NCI-H1105 (cell line): ENCODE measurements at places on chromosomes 5 and 9.

DNA sequence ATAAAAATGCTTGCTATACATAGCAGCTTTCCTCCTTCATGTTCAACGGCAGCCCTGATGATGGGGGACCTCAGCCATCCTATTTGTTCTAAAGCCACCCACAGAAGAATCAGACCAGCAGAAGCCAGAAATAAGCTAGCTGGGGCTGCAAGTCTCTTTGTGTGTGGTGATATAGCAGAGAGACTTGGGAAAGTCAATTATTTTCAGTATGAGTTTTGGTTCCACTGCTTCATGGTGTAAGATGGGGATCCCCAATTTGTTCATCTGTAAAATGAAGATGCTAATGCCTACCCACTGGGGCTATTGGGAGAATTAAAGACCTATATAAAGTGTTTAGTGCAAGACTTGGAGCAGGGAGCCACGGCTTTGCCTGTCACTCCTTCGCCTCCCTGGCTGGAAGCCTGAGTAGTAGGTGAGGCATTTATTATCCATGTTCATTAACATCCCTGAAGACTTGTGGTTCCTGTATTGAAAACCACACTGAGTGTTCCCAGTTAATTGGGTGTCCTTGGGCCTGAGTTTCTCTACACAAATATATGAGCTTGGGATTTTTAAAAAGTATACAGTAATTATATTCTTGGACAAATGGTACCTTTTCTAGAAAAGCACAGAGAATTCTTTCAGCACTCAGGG lies 210.1 kb upstream of the SLC24A2 start:
- no peak for DNase-seq

DNA sequence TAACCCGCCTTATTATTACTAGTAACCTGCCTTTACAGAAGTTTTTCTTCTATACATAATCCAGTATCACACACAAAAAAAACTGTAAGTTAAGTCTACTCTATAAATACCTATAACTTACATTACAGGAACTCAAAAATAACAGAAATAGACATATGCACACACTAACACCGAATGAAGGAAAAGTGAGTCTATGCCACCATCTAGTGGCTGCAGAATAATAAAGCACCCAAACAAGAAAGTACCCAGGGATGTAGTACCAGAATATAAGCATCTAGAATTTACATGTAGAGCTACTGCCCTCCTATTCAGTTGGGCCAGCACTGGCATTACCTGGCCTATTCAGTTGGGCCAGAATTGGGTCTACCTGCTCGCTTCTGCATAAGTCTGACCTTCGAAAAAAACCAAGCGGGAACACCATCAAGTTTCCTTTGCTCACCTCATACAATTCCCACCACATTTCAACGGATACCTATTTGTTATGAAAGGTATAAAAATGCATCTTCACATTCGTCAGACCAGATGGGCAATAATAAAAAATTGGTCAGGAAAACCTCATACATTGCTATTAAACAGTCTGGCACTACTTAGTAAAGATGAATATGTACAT lies 4.0 kb upstream of the NIPSNAP3A start:
- DNase-seq = peak; percentile 26

GRCh38 chr9:14389146-14389545 lies 75.2 kb upstream of the NFIB start:
- DNase-seq = no peak

GRCh38 chr9:34475097-34475496 lies 16.5 kb downstream of the DNAI1 start:
- DNase-seq = no peak

DNA sequence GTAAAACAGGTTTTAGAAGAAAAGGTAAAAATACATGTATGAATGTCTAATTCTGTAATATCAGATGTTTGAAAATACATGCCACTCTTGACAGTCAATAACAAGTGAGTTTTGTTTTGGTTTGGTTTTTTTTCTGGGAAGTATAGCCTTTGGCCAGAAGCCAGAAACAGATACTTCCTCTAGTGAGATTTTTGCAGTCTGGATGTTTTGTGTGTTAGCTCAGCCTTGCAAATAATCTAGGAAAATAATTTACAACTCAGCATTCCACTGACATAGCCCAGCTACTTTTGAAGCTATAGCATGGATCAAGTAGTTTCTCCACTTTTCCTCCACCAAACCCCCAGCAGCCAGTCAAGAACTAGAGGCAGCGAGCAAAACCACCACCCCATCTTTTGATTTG lies 56.7 kb downstream of the SLC1A1 start:
- no peak for DNase-seq

DNA sequence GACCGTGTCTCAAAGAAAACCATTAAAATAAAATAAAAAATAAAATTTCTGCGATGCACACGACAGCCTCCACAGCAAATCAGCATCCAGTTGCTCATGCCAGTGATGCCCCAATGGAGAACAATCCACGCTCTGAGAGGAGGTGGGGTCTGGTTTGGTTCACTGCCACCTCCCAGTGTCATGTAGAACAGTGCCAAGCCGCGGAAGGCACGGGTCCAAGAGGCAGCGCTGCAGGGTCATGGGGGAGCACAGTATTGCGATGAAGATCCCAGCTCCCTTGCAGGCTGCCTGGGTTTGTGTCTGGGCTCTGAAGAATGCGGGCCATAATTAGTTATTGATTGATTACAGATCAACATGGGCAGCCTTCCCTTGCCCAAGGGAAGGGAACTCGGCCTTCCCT lies 6.1 kb upstream of the CACFD1 start:
- DNase-seq = no peak

GRCh38 chr5:65479527-65479926 lies 2.2 kb downstream of the ADAMTS6 start:
- no peak for DNase-seq

DNA sequence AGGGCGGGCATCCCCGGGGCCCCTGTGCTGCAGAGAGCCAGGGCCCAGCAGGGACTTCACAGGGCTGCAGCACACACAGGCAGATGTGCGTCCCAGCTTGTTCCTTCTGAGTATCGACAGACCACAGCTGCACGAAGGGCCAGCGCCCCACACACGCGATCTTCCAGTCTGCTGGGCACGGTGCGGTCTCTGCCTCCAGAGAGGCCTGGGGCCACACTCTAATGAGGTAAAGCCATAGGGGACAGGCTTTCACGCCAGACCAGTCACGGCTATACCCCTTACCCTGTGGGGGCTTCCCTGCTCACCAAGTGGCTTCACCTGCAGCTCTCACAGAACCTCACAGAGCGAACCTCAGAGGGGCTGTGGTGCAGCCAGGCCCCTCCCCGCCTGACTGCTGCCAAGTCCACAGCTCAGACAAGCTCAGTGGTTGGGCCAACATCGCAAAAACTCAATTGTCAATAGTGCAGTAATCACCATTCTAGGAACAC lies 82.2 kb downstream of the SHB start:
- DNase-seq = no peak

GRCh38 chr9:70044490-70045307 lies 1.1 kb downstream of the MAMDC2 start:
- DNase-seq = no peak

- no peak for DNase-seq
Measured at GRCh38 chr5:60700416-60700757, 421 bp upstream of the DEPDC1B start.

GRCh38 chr5:155732587-155733376 lies 594.2 kb upstream of the SGCD start:
- no peak for DNase-seq

GRCh38 chr9:100167915-100168654 lies 69.0 kb downstream of the INVS start:
- DNase-seq = no peak

- no peak for DNase-seq
Measured at GRCh38 chr5:39580702-39581453, 156.1 kb upstream of the DAB2 start.

- DNase-seq = no peak
Measured at GRCh38 chr5:176392526-176392925, 4.0 kb downstream of the HIGD2A start.

GRCh38 chr5:1310118-1310517 lies 15.2 kb upstream of the TERT start:
- no peak for DNase-seq

DNA sequence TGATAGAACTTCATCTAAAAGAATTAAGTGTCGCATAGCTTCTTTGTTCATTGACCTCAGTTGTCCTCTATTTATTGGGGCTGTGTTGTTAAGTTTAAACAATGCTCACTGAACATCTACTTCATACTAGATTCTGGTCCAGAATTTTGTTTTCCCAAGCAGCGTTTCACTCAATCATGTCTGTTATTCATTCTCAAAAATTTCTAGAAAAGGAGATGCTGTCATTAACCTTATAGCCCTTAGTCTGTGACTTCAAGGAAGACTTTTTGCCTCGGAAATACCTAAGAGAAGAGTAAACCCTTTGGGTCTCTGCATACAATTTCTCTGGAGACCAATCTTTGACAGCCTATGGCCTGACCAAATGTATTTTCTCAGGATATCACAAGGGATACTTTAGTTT lies 171.7 kb downstream of the FGF1 start:
- no peak for DNase-seq

- no peak for DNase-seq
Measured at GRCh38 chr5:95153511-95153910, 131.4 kb downstream of the MCTP1 start.

- no peak for DNase-seq
Measured at GRCh38 chr9:26949637-26950069, 2.6 kb upstream of the PLAA start.

GRCh38 chr5:9888501-9888901 lies 258.4 kb upstream of the TAS2R1 start:
- DNase-seq = no peak

DNA sequence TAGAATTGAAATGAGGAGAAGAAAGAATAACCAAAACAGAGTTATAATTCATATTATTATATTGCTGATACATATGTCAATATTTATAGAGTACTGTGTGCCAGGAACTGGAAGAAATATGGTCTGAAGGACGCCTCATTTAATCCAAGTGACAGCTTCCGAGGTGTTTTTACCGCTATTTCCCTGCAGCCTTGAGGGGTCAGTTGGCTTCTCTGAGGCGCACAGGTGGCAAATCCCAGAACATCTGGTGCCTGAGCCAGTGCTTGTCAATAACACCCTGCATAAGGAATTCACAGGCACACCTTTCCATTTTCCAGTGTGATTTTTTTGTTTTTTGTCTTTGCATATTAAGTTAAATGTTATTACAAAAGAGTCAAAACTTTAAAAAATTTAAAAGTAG lies 43.3 kb upstream of the CTSL start:
- no peak for DNase-seq

- no peak for DNase-seq
Measured at GRCh38 chr5:80172067-80172695, 83.7 kb downstream of the SERINC5 start.

DNA sequence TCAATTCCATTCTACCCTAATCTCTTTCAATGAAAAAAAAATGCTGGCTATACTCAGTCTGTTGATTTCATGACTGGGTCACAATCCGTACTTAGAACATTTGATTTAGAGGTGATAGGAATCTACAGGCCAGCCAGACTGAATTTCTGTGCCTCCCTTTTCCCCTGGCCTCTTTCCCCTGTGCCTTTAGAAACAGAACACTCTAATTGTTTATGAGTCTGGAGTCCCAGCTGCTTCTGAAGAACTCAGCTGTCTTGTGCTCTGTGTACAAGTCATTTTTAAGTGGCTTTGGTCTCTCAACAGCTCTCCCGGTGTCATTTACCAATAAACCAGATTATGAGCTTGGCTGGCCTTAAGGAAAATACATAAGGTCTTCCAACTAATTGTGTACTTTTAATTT lies 94.1 kb upstream of the ITGA2 start:
- DNase-seq = no peak

GRCh38 chr5:89034588-89034987 lies 151.6 kb upstream of the MEF2C start:
- DNase-seq = no peak

DNA sequence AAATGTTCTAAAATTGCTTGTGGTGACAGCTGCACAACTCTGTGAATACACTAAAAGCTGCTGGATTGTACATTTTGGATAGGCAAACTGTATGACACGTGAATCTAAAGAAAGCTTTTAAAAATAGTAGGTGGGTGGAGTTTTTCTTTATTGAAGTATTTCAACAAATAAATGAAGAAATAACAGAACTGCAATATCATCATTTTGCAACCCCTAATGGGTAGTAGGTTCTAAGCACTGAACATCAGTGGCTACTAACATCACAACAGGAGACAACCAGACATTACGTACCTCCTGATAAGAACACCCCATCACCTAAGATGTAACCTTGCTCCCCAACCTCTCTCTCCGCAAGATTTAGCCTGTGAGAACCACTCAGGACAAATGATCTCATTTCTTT lies 38.6 kb downstream of the EPB41L4B start:
- no peak for DNase-seq

- no peak for DNase-seq
Measured at GRCh38 chr5:174065528-174066197, 20.2 kb downstream of the NSG2 start.

DNA sequence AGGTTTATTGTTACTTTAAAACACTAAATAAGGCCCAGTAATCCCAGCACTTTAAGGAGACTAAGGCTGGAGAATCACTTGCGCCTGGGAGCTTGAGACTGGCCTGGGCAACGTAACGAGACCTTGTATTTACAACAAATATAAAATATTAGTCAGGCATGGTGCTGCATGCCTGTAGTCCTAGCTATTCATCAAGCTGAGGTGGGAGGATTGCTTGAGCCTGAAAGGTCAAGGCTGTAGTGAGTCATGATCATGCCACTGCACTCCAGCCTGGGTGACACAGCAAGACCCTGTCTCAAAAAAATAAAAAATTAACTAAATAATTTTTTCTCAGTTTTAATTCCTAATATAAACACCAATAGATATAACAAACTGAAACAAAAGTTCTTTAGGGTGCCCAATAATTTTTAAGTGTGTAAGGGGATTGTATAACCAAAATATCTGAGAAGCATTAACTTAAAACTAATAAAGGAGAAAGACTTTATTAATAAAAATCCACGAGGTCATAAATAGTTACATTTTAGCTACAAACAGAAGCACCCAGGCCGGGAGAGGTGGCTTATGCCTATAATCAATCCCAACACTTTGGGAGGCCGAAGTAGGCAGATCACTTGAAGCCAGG lies 32.7 kb downstream of the FAM13B start:
- DNase-seq = no peak

DNA sequence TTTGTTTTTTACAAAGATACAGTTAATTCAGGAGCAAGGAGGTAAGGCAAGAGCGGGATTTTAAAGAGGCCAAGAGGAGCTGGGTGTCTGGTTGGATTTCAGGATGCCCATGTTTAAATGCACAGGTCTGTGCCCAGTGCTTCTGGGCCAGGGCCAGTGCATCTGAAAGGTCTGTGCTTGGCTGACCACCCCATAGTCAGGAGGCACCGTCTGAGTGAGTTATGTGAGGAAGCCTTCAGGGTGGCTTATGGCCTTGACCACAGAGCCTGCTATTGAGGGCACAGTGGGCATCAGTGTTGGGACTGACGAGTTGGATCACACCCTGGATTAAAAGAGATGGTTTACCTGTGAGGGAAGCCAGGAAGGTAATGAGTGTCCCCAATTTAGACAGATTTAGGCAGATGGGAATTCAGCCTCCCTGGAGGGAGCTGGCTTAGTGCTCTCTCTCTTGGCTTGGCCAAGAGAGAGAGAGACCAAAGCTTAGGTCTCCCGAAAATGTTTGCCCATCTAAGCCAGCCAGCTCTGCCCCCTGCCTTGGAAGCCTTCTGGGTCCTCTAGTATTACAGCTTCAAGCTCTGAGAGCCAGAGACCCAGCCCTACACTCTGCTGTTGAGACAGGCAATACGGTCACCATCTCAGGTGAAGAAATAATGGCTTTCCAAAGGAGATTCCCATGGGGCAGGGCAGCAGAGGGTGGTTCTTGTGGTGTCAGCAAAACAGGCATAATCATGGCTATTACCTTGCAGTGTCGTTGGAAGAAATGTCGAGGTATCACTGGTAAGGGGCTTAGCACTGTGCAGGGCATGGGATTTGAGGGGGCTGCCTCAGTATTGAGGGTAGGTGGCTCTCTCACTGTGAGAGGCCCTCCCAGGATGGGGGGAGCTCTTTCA lies 68.6 kb downstream of the RGS3 start:
- DNase-seq = no peak
